ENCODE measurements at places on chromosomes 4 and X.

DNA sequence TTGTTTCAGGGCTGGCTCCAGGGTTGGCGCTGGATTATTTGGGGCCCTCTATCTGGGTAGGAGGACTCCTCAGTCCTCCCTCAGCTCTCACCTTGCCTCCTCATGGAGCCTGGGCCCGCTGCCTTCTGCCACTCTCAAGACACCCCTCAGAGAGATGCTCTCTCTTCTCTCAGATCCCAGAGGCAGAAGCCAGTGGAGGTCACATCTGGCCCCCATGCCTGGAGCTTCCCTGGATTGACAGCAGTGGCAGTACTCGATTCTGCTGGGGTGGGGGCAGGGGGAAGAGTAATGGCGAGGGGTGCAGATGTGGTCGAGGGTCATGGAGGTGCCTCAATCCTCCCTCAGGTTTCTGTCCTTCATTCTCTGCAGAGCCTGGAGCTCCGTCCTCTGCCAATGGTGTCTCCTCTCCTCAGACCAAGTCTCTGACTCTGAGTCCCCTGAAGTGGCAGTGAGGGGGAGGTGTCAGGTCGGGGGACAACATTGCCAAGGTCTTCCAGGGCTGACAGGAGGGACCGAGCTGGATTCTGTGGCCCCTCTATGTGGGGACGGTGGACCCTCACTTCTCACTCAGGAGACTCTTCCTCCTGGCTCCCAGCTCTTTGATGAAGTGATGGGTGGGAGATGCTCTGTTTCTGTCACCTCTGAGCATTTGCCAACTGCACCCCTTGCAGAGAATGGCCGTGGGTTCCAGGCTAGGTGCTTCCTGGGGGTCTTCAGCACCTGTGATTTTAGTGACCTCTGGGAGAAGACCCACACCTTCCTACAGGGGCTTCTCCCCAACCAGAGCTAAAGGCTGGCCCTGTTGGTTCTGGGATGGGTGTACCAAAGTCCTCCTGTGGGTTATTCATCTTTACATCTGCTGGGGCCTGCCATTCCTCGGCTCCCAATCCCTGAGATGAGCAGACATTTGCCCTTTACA is 10.9 kb upstream of the HSFX1 start:
- no peak for DNase-seq

GRCh38 chr4:111283066-111283677 is 660.3 kb upstream of the PITX2 start:
- peak; percentile 52 for DNase-seq

DNA sequence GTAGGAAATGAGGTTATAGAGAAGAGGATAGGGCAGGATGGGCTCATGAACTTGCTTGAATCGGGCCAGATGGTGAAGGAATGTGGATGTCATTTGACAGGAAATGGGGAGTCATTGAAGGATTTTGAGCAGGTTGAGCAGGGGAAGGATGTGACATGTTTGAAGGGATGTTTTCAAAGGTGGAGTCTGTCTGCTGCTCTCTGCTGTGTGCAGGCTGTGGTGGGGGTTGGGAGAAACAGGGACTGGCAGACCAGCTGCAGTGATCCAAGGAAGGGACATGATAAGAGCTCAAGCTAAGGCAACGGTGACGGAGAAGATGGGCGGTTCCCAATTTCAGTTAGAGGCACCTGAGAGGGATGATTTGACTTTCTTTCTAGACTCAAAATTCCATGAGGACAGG is 14.0 kb upstream of the XPNPEP2 start:
- DNase-seq, result no peak

GRCh38 chr4:52685316-52685715 is 26.2 kb upstream of the USP46 start:
- no peak for DNase-seq

Data from stimulated activated effector memory CD8-positive, alpha-beta T cell treated with anti-CD3 and anti-CD28 coated beads, Interleukin-12 subunit alpha, Interleukin-12 subunit beta, amount 100 ng/mL, for 72 hours (primary cell).